Endothelial cell (in vitro differentiated cells): ENCODE measurements at places on chromosomes 3 and 15.
A peak's percentile ranks its signal among the peaks of the same experiment; 100 is the strongest.

DNA sequence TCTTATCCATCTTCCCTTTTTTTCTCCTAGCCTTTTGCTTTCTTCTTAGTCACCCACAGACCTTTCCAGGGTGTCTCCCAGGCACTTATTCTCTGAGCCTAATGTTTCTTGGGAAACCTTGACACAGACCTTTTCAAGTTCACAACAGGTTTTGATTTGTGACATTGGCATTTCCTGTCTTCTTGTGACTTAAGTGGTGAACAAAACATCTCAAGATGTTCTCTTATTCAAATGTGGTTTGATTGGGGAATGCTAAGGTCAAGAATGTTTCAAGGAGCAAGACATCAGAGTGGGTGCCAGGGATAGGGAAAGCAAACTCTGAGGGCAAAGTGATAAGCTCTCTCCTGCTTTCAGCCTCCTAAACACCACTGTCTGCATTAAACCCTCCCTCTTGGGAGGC, 68.2 kb upstream of the GSK3B start:
- no peak for DNase-seq

DNA sequence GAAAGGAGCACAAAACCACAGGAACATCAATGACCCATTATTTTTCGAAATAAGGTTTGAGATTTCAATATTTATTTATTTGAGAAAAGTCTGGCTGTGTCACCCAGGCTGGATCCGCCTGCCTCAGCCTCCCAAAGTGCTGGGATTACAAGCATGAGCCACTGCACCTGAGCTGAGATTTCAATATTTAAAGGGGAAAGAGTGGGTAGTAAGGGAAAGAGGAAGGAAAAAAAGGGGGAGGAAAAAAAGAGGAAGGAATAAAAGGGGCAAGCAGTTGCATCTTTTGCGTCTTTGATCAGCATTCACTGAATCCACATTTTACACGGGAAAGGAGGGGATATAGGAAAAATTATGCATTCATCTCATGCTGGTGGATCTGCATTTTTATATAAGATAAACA, 47.4 kb downstream of the ERICH6 start:
- no peak for DNase-seq

GRCh38 chr3:173761161-173761560, 363.6 kb downstream of the NLGN1 start:
- no peak for DNase-seq

GRCh38 chr3:143124601-143125520, 5.3 kb downstream of the CHST2 start:
- no peak for DNase-seq

- no peak for DNase-seq
Observed at GRCh38 chr3:140843656-140844055, 98.0 kb upstream of the SLC25A36 start.

GRCh38 chr15:25890529-25890928, 27.4 kb upstream of the ATP10A start:
- no peak for DNase-seq

DNA sequence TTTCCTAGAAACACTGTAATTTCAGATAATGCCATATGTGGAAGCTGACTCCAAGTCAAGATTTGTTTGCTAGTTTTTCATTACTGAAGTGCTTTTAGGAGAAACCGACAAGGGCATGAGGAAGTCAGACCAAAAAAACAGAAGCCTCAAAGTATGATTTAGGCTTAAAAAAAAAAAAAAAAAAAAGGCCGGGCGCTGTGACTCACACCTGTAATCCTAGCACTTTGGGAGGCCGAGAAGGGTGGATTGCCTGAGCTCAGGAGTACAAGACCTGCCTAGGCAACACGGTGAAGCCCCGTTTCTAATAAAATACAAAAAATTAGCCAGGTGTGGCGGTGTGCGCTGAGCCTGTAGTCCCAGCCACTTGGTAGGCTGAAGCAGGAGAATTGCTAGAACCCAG, 11.6 kb downstream of the RPL15 start:
- DNase-seq: no peak

DNA sequence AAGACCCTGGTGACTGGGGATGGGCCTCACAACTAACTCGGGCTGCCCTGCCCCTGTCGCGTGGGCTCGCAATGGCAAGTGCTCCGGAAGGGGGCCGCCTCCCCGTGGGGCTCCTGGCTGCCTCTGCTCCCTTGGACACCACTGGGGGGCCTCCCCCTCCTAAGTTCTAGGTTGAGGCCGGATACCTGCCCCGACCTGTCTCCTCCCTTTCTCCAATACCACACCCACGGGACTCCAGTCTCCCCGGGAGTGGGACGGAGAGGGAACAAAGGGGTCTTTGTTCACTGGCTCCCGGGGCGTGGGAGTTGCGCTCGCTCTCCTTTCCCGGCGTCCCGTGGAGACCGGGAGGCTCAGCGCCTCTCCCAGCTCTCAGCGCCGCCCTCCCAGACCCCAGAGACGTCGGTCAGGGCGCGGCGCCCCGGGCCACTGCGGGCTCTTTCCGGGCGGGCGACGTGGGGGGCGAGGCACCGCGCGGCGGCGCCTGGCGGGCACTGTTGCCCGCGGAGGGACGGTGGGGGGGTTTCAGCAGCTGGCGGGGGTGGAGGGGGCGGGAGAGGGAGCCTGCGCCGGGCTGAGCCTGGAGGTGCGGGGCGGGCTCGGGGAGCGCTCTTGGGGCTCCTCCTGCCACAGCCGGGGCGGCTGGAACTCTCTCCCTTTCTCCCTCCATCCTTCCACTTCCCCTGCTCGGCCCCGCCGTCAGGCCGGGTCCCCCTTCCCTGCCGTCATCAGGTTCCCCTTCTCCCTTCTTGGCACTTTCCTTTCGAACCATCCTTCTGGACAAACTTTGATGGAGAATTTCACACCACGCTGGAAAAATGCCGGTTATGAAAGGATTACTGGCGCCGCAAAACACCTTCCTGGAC, at the start of gene KCNH8:
KCNH8 (plus strand) TSS at position 606 of the 863 bp plus-strand sequence; CDS start at position 816, 210 bp downstream.
- peak; percentile 25 for DNase-seq

DNA sequence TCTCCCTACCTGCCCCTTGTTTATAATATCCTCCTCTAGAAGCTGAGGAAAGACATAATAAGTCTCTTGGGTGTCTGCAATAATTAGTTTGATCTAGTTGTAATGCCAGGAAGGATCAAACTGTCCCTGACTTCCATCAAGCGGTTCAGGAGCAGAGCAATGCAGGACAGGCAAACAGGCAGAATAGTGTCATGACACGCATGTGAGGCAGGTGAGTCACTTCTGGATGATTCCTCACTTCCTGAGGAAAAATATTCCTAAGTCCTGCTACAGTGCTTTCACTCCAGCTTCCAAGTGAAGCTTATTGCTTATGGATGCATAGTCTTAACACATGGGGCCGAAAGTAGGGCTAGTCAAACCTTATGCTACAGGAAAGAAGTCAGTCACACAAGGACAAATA, 85.8 kb downstream of the GREM1 start:
- no peak for DNase-seq

DNA sequence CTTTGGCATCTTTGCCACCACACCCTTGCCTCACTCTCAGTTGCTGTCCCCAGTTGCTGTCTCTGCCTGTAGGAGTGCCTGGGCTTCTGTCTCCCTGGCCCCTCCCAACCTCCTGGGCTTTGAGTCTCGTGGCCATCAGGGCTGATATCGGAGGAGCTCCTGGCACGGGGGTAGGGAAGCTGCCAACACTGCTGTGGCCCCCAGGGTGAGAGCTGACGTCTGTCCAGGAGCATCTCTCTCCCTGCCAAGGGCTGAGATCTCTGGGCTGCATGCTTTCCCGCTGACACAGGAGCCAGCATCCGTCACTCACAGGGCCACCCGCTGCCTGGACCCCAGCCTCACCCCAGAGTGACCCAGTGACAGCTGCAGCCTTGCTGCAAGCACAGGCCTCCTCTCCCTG, 47.4 kb downstream of the EXOG start:
- DNase-seq: no peak

- DNase-seq: no peak
Observed at GRCh38 chr3:128623762-128624176, 26.8 kb downstream of the RPN1 start.

DNA sequence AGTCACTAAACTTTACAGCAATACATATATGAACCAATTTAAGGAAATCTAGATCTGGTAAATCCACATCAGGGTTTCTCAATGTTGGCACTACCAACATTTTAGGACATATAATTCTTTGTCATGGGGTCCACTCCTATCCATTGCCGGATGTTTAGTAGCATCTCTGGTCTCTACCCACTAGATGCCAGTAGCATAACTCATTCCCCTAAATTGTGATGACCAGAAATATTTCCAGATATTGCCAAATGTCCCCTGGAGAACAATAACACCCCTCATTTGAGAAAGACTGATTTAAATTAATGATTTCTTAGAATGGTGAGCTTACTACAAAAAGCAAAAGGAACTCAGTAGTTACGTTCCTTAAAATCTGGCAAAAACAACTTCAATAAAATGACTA, 23.1 kb upstream of the ANKRD28 start:
- no peak for DNase-seq

DNA sequence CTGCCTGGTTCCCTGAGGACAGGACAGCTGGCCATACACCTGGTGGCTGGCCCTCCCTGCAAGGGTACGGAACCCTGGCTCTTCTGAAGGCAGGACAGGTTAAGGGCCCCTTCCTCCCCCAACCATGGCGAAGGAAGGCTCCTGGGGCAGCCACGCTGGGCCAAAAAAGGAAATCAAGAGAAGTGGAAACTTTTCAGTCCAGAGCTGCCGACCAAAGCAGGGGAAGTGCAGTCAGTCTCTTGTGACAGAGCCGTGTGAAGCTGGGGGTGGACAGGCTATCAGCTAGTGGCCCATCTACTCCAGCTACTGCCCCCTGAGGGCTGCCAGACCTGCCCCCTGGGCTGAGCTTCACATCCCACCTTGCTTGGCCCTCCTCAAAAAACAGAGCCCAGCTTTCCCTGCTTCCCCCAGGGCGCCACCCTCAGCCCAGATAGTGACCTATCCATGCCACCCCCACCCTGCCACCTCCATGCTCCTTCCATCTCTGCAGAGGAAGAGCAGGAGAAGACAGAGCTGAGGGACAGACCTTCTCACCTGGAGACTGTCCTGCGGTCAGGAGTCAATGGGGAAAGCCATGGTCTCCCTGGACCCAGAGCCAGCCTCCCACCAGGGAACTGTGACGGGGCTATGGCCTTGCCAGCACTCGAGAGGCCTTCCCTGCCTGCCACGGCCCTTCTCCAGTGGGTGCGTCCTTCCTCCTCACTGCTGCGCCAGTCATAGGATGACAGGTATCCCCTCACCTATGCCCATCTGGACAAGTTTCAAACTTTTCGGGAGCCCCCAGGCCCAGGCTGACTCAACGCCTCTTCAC, 4.6 kb downstream of the SEMA7A start:
- DNase-seq: no peak

DNA sequence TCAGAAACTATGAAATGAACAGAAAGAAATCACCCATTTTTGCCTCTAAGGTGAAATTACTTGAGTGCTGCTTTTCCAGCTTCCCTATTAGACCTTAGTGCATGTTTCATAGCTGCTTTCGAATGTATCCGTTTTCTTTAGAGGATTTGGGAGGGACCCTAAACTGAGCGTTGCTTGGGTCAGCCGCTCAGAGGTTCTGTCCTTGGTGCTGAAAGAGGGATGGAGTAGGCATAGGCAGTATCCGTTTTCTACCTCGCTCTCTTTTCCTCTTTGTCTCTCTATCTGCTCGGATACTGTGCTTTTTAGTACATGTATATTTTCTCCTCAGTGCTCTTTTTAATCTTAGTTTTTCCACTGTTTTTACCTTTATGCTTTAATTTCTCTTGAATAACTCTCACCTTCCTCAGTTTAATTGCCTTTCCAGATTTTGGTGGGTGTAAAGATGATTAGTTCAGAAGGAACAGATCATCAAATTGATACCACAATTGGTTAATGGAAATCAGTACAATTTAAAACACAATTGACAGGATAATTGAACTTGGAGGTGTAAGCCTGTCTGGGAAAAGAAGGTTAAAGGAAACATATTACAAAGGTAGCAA, at the start of gene DRD3:
DRD3 (minus strand) TSS at position 283 of the 599 bp plus-strand sequence. CDS start 7,060 bp downstream, outside the sequence.
- DNase-seq: peak; percentile 58

GRCh38 chr3:108412121-108412750, 98.2 kb downstream of the MYH15 start:
- DNase-seq: no peak

- DNase-seq: no peak
Observed at GRCh38 chr3:94776401-94776915, 713.6 kb downstream of the NSUN3 start.

DNA sequence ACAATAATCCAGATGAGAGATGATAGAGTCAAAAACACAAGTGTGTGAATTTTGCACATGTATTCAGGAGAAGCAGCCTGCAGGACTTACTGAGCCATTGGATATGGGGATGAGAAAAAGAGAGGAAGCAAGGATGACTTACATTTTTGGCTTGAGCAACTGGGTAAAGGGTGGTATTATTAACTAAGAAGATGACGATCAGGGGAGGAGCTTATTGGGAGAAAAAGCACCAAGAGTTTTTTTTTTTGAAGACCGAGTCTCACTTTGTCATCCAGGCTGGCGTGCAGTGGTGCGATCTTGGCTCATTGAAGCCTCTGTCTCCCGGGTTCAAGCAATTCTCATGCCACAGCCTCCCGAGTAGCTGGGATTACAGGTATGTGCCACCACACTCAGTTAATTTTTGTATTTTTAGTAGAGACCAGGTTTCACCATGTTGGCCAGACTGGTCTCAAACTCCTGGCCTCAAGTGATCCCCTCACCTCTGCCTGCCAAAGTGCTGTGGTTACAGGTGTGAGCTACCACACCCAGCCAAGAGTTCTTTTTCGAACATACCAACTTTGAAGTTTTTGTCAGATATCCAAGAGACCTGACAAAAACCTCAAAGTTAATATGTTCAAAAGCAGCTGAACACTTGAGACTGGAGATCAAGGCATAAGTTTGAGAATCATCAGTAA, 14.8 kb upstream of the SH3BP5 start:
- DNase-seq: no peak

GRCh38 chr3:197408177-197408957, 110.0 kb upstream of the DLG1 start:
- DNase-seq: no peak

GRCh38 chr3:86547692-86548091, 443.3 kb downstream of the VGLL3 start:
- no peak for DNase-seq

DNA sequence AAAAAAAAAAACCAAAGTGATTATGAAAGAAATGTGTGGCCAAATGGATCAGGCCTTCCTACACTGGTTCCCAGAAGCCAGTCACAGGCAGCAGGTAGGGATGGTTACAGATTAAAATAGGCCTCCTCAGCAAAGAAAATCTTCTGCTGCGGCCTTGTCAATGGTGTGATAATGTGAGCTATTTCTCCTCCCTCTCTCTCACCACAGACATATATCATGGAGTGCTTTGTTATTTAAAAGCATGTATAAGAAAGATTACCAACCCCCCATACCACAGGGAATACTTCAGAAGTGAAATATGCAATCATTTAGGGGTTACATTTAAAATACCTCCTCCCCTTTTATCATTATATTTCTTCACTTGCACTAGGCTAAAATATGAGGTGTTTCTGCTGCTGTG, 32.2 kb upstream of the LRTM1 start:
- DNase-seq: no peak

DNA sequence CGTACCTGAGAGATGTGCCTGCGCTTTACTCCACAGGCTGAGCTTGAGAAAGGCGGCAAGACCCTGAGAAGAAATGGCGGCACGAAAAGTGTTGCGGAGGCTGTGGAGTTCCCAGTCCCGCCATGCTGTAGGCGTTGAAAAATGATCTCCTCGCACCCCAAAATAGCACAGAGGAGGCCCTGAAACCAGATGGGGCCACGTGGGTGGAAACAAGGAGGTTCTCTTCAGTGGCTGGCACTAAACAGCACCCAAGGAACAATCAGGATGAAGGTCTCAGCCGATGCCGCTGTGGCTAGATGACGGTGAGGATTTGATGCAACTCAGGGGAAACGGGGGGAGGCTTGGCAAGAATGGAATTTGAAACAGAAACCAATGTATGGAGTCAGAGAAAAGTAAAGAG, 57.3 kb downstream of the TMEM212 start:
- no peak for DNase-seq
